H1 (cell line): ENCODE measurements at places on chromosomes 7 and 10. TPM values are rescaled to one million over a fixed set of nuclear protein-coding genes. Genes with fewer than 3 reads are reported as not detected.

GRCh38 chr7:116162254-116162653 lies 48.1 kb upstream of the TES start:
- no peaks in the 10 kb centered on the region for H3K36me3 ChIP-seq
- DNase-seq, result no peak
- H3K27ac ChIP-seq, result no peak overlapping the region
- H3K27me3 ChIP-seq, result no peaks in the 10 kb centered on the region
- no peak overlapping the region for H3K4me3 ChIP-seq

Gene DLX6
- not detected in 2 replicates for total RNA-seq

- no peak for DNase-seq
- no peak overlapping the region for H3K27ac ChIP-seq
- H3K27me3 ChIP-seq, result peaks cover 6% of the 10 kb centered on the region; the same call in 1 of the 2 replicates
- peaks cover 17% of the 10 kb centered on the region for H3K4me1 ChIP-seq
Observed at GRCh38 chr7:100431286-100431735, 1.7 kb downstream of the MEPCE start.

DNA sequence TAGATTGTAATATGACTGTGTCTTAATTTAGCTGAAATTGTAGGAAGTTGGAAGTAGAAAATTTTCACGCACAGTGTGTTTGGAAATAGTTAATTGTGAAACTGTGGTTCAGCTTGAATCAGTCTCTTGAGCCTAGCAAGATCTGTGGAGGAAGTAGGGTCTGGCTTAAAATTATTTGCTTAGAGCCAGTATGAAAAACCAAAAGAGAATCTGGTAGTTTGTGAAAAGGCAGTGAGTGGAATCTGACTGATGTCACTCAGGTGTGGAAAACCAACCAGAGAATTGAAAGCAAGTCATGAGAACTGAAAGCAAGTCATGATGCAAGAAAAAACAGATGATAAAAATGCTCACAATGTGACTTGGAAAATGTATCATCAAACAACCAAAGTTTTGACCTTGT lies 11.5 kb downstream of the LIPJ start:
- no peak overlapping the region for H3K4me3 ChIP-seq
- H3K36me3 ChIP-seq, result no peaks in the 10 kb centered on the region
- H3K27me3 ChIP-seq, result no peaks in the 10 kb centered on the region

Gene WASHC2A
- 29.7 and 37.0 TPM in 2 replicates for total RNA-seq

Gene EGFR
- total RNA-seq, result 5.8 and 6.0 TPM in 2 replicates

- no peaks in the 10 kb centered on the region for H3K36me3 ChIP-seq
- H3K4me1 ChIP-seq, result no peaks in the 10 kb centered on the region
- no peak overlapping the region for H3K27ac ChIP-seq
- H3K4me3 ChIP-seq, result no peak overlapping the region
- DNase-seq, result no peak
Observed at GRCh38 chr7:142914121-142914520, 19.4 kb downstream of the TRPV5 start.

DNA sequence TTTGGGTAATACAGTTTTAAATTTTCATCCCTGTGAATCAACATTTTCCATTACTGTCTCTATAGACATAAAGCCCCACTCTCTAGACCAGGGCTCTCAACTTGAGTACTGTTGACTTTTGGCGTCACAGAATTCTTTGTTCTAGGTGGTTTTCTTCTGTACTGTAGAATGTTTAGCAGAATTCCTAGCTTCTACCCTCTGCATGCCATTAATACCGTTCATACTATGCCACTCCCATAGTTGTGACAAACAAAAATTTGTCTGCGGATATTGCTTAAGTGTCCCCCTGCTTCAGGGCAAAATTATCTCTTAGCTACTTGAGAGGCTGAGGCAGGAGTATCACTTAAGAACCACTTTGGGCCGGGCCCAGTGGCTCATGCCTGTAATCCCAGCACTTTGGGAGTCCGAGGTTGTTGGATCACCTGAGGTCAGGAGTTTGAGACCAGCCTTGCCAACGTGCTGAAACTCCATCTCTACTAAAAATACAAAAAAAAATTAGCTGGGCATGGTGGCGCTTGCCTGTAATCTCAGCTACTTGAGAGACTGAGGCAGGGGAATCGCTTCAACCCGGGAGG lies 57.3 kb upstream of the NRG3 start:
- no peaks in the 10 kb centered on the region for H3K27me3 ChIP-seq
- no peaks in the 10 kb centered on the region for H3K36me3 ChIP-seq
- no peak for DNase-seq
- no peak overlapping the region for H3K27ac ChIP-seq
- H3K4me3 ChIP-seq, result no peak overlapping the region

Gene GRID2IP
- 1.0 and 1.3 TPM in 2 replicates for total RNA-seq

Gene H2BK1
- total RNA-seq, result not detected in 2 replicates

Gene SSMEM1
- total RNA-seq, result not detected in 2 replicates

GRCh38 chr10:29642990-29643389 lies 8.2 kb upstream of the SVIL start:
- H3K27ac ChIP-seq, result peak overlapping the region; percentile 35; the same call in 1 of the 2 replicates
- no peak for DNase-seq
- peaks cover 8% of the 10 kb centered on the region; the same call in 1 of the 2 replicates for H3K4me1 ChIP-seq
- no peak overlapping the region for H3K4me3 ChIP-seq

GRCh38 chr10:31590023-31590800 lies 271.2 kb downstream of the ZEB1 start:
- H3K36me3 ChIP-seq, result no peaks in the 10 kb centered on the region
- DNase-seq, result no peak
- H3K4me3 ChIP-seq, result no peak overlapping the region
- no peaks in the 10 kb centered on the region for H3K27me3 ChIP-seq
- no peaks in the 10 kb centered on the region for H3K4me1 ChIP-seq

DNA sequence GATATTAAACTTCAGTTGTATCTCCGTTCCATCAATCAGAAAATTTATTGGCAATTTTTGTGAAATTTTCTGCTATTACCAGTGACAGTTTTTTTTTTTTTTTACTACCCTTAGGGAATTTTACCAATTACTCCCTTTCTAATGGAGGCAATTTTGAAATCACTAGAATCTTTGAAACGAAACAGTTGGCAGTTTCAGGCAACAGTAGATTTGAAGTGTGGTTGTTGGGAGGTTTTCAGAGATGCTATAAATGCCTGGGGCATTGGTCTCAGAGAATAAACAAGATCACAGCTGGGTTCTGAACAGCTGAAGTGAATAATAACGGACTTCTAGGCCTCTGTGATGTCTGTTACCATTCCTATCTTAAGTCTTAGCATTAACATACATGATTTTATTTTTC lies 535.9 kb upstream of the POT1 start:
- H3K36me3 ChIP-seq, result no peaks in the 10 kb centered on the region
- no peaks in the 10 kb centered on the region for H3K4me1 ChIP-seq
- no peaks in the 10 kb centered on the region for H3K27me3 ChIP-seq
- no peak overlapping the region for H3K27ac ChIP-seq
- H3K4me3 ChIP-seq, result no peak overlapping the region

DNA sequence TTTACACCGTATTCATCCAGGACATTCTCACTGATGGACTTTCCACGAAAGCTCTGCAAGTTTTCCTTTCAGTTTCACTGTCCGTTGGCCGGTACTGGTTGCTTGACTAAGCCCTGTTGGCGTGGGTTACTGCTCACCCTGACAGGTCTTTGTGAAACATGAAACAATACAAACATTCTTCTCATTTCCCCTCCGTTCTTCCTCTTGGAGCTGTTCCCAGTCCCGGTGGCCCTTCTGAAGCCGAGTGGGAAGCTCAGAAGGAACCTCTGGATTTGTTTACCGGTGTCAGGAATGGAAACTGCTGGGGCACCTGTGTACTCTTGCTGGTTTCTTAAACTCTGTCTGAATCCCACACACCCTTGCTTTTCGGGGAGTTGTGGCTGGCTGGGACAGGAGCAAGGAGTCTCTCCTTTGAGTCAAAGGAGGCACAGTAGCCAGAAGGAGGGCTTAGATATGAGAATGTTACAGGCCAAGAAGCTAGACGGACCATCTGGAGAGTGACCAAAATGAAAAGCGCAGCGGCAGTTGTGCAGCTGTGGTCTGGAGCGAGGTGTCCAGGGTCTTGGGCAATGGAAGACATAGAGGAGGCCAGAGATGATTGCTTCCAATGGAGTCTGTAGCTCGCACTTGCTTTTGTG lies 45.7 kb downstream of the LYZL2 start:
- H3K36me3 ChIP-seq, result no peaks in the 10 kb centered on the region
- no peaks in the 10 kb centered on the region for H3K27me3 ChIP-seq
- no peak overlapping the region for H3K4me3 ChIP-seq

- no peaks in the 10 kb centered on the region for H3K36me3 ChIP-seq
- H3K4me1 ChIP-seq, result no peaks in the 10 kb centered on the region
- H3K27me3 ChIP-seq, result no peaks in the 10 kb centered on the region
- no peak overlapping the region for H3K4me3 ChIP-seq
- no peak overlapping the region for H3K27ac ChIP-seq
Observed at GRCh38 chr7:112481833-112482670, 1.3 kb downstream of the LSMEM1 start.

- no peaks in the 10 kb centered on the region for H3K4me1 ChIP-seq
- H3K36me3 ChIP-seq, result no peaks in the 10 kb centered on the region
Observed at GRCh38 chr10:63901228-63901627, 380.0 kb downstream of the REEP3 start.

DNA sequence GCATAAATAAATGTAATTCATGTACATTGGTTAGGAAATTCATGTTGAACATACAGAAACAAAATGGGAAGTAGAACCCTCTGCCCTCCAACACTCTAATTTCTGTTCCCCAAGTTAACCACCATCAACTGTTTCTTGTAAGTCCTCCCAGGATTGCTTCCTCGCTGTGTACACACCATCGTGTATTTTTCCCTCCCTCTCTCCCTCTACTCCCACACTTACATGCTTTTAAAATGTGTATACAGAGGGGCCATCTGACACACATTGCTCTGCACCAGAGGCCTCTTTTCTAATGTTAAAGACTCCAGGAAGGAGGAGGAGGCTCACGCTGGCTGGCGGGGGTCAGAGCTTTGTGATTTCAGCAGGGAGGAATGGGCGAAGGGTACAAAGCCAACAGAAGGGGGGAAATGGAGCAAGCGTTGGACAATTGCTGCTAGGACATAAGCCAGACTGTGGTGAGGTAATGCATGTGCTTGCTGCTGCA lies 1.9 kb upstream of the EPHA1 start:
- H3K27me3 ChIP-seq, result no peaks in the 10 kb centered on the region
- H3K27ac ChIP-seq, result no peak overlapping the region
- H3K4me3 ChIP-seq, result no peak overlapping the region
- DNase-seq, result no peak

- no peaks in the 10 kb centered on the region for H3K4me1 ChIP-seq
- no peak overlapping the region for H3K27ac ChIP-seq
- no peaks in the 10 kb centered on the region for H3K36me3 ChIP-seq
- H3K27me3 ChIP-seq, result no peaks in the 10 kb centered on the region
Observed at GRCh38 chr10:122746408-122746807, 46.8 kb upstream of the C10orf120 start.

GRCh38 chr7:137689761-137690160 lies 157.0 kb downstream of the DGKI start:
- H3K27me3 ChIP-seq, result no peaks in the 10 kb centered on the region
- H3K4me1 ChIP-seq, result no peaks in the 10 kb centered on the region
- H3K27ac ChIP-seq, result no peak overlapping the region
- H3K4me3 ChIP-seq, result no peak overlapping the region
- H3K36me3 ChIP-seq, result no peaks in the 10 kb centered on the region

GRCh38 chr10:49184642-49185111 lies 3.5 kb downstream of the TMEM273 start:
- peak; percentile 39 for DNase-seq
- H3K4me1 ChIP-seq, result peaks cover 3% of the 10 kb centered on the region
- H3K27ac ChIP-seq, result no peak overlapping the region
- H3K36me3 ChIP-seq, result no peaks in the 10 kb centered on the region
- no peak overlapping the region for H3K4me3 ChIP-seq

Gene ING3
- total RNA-seq, result 13.9 and 17.7 TPM in 2 replicates

GRCh38 chr7:919924-920341 lies 34.5 kb downstream of the ADAP1 start:
- no peak for DNase-seq
- no peaks in the 10 kb centered on the region; the same call in 1 of the 2 replicates for H3K4me1 ChIP-seq
- no peak overlapping the region for H3K4me3 ChIP-seq
- H3K27me3 ChIP-seq, result no peaks in the 10 kb centered on the region

DNA sequence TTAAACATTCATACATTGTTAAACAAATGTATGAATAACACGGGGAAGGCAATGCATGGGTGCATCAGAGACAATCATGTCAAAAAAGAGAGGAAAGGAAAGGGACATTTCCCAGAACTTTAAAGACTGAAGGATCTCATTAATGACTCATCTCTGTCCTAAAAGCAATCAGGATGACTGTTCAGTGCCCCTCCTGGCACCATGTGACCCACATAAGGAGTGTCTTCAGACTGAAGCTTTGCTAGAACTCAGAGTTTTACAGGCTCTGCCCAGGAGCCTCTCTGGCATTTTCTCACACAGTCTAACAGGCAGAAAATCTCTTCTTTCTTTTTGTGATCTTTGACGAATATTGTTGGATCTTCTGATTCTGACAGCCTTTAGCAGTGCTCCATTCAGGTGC lies 315.3 kb downstream of the OTUD1 start:
- no peaks in the 10 kb centered on the region for H3K27me3 ChIP-seq
- no peak overlapping the region for H3K4me3 ChIP-seq
- no peak overlapping the region for H3K27ac ChIP-seq

Gene LFNG
- total RNA-seq, result 28.9 and 31.6 TPM in 2 replicates

Gene AKR1B15
- 0.25 and 0.47 TPM in 2 replicates for total RNA-seq

DNA sequence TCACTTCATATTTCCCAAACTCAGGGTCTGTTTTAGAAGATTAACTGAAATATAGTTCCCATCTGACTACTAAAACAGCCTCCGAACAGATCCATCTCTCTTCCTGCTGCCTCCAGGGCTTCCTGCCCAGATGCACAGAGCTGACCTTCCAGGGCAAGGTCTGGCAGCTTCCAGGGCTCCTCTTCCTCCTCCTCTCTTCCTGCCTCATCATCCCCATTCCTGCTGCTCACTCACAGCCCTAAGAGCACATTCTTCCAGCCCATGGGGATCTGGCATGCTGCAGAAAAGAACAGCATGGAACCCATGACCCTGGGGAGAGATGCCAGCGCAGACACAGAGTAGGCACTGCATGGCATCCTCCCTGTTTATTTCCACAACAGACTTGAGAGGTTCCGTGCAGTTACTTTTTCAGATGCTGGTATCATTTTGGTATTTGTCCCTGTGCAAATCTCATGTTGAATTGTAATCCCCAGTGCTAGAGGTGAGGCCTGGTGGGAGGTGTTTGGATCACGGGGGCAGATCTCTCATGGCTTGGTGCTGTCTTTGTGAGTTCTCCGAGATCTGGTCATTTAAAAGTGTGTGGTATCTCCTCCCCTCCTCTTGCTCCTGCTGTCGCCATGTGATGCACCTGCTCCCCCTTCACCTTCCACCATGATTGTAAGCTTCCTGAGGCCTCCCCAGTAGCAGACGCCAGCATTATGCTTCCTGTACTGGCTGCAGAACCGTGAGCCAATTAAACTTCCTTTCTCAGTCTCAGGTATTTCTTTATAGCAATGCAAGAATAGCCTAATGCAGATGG lies 4.4 kb downstream of the PKD1L1 start:
- H3K4me1 ChIP-seq, result peaks cover 2% of the 10 kb centered on the region
- no peak overlapping the region for H3K4me3 ChIP-seq
- no peaks in the 10 kb centered on the region for H3K27me3 ChIP-seq
- H3K27ac ChIP-seq, result no peak overlapping the region
- no peaks in the 10 kb centered on the region for H3K36me3 ChIP-seq
